ENCODE measurements at places on chromosomes 3 and 15.

DNA sequence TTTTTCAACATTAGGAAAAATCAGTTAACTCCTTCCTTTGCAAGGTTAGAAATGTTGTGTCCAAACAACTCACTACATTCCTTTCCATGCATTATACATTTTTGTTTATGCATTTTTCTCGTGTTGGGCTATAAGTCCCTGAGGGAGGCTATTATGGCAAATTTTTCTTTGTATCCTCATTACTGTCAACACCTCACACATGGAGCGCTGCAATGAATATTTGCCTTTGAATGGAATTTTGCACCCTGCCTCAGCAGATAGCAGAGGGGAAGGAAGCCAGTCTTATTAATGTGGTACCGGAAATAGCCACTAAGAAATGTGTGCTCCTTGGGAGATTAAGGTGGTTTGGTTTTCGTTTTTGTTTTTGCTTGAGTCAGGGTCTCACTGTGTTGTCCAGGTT lies 134.7 kb downstream of the THSD4 start:
- DNase-seq: no peak

GRCh38 chr3:149620291-149621020 lies 37.4 kb downstream of the WWTR1 start:
- DNase-seq: no peak

- no peak for DNase-seq
Measured at GRCh38 chr3:81728766-81729544, 32.5 kb downstream of the GBE1 start.

- DNase-seq: no peak
Measured at GRCh38 chr3:39065197-39065596, 13.4 kb downstream of the WDR48 start.

- DNase-seq: no peak
Measured at GRCh38 chr3:17847156-17847555, 104.7 kb upstream of the TBC1D5 start.

DNA sequence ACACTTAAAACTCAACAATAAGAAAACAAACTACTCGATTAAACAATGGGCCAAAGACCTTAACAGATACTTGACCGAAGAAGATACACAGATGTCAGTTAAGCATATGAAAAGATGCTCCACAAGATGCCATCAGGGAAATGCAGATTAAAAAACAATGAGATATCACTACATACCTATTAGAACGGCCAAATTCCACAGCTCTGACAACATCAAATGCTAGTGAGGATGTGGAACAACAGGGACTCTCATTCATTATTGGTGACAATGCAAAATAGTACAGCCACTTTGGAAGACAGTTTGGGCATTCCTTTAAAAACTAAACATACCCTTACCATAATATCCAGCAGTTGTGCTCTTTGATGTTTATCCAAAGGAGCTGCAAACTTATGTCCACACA lies 59.1 kb upstream of the UBE3A start:
- no peak for DNase-seq

DNA sequence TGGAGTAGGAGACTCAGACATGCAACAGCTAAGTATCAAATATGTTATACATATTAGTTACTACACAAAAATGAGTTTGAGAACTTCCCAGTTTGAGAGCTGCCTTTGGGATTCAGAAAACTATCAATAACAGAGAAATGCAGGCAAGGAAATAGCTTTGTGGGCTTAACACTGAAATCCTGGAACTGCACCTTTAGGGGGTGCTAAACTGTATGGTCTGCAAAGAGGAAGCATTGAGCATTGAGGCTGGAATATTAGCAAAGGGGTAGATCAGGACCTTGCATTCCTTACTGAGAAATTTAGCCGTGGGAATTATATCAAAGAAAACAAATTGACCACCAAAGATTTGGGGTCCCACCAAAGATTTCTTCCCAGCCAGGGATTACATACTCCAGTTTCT lies 580.0 kb downstream of the ZNF385D start:
- no peak for DNase-seq

GRCh38 chr15:45162771-45163507 lies 24.8 kb downstream of the SHF start:
- peak; percentile 59 for DNase-seq

- no peak for DNase-seq
Measured at GRCh38 chr15:47333734-47334133, 383.6 kb upstream of the SEMA6D start.

GRCh38 chr15:101559952-101560351 lies 70.4 kb upstream of the PCSK6 start:
- DNase-seq: no peak

- no peak for DNase-seq
Measured at GRCh38 chr3:82281205-82281604, 519.8 kb upstream of the GBE1 start.

- DNase-seq: no peak
Measured at GRCh38 chr3:5458526-5458925, 271.0 kb downstream of the EDEM1 start.

DNA sequence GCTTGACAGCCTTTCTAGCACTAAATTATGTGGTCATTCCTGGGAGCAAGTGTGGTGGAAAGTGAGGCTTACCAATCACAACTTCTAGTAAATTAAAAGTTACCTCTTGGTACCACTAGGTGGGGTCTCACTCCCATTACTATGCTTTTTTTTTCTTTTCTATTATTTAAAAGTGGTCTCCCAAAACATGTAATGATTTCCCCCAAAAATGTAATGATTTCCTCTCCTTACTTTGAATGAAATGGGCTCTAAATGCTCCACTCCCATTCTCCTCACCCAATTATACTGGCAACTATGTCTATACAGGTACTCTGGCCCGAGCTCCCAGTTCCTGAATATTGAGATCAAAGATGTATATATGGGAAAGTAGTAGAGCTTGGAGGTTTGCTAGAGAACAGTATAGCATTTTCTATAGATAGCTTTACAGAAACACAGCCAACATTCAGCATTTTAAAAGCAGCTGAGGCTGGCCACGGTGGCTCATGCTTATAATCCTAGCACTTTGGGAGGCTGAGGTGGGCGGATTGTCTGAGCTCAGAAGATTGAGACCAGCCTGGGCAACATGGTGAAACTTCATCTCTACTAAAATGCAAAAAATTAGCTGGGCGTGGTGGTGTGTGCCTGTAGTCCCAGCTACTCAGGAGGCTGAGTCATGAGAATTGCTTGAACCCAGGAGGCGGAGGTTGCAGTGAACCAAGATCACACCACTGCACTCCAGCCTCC lies 70.9 kb downstream of the DCUN1D1 start:
- DNase-seq: no peak

DNA sequence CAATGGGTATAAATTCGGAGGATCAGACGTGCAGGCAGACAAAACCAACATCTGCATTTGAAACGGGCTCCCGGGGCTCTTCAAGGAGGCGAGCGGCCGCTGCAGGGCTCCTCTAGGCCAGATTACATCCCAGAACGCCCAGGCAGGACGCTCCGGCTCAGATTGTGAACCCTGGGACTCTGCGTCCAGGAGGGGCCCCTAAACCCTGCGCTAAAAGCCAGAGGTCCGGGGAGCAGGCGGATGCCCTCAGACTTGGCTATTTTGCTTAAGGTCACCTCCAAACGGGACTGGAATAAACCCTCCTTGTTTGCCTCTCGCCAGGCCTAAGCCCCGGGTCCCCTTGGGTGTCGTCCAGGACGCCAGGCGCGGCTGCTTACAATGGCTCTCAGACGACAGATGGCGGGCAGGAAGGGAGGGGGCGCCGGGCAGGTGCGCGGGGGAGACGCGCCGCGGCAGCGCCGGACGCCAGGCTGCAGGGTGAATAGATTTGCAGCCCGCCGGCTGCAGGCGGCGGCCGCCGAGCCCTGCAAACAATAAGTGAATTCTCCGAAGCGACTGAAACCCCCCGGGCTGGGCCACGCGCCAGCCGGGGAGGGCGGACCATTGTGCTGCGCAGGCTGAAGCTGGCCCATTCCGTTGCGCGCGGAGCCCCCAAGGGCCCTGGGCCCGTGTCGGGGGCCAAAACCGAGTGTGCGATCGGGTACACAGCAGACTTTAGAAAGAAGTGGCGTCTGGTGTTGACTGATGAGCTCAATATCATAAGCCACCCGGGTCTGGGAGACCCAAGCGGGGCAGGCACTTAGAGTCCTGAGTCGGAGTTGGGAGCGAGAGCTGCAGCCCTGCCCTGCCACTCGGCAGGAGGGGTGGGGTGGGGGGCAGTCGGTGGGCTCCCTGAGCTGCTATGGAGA lies 32.3 kb upstream of the AMOTL2 start:
- DNase-seq: peak; percentile 95

DNA sequence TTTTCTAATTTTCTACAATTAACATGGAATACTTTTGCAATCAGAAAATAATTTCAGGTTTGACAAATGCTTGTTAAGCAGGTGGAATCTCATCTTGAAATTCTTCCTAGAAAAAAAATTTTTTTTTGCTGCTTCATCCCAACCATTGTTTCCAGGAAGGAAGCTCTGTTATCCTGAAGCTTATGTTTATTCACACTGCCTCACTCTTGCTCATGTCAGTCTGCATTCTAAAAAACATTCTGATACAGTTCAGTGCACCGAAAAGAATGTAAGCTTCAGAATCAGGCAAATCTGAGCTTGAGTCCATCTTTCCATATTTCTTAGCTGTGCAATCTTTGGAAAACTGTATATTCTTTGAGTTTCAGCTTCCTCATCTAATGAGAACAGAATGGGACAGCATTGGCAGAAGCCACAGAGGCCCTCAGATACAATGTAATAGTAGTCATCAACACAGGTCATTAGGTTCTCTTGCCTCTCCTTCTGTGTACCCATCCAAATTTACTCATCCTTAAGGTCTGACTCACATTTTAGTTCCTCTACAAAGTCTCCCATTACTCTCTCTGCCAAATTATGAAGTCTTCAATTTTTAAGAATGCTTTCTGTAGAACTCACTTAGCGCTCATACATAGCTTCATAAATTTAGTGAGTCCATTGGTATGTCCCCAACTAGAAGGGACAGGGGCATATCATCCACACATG lies 881.8 kb upstream of the NR2F2 start:
- no peak for DNase-seq

DNA sequence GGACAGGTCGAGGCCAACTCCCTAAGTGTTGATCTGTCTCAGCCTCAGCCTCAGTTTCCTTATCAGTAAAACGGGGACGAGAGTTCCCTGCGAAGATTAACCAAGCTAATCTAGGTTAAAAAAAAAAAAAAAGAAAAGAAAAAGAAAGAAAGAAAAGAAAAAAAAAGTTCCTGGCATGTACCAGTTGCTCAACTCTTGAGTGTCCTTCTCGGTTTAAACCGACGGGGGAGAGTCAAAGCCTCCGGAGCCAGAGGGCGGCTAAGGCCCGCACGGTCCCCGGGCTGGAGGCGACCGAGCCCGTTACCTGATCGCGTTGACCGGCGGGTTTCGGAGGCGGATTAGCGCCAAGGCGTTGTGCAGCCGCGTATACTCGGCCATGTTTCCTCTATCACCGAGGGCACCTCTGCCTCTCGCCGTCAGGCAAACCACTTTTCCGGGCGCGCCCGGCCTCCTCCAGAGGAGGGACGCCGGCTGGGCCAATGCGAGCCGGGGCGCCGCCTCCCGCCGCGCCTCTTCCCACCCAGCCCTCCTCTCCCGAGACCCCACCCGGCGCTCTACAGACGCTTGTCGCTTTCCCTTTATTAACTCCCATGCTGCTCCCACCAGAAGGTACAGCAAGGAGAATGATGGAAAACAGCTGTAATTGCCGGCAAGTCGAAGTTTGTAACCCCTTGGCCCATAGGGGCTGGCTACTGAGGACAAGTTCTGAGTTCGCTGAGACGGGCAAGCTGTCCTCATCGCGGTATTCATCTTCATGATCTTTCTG lies at the start of gene EHHADH:
Gene EHHADH (minus strand): TSS at position 405 of the 766 bp plus-strand sequence. CDS start 27 bp downstream, at position 378.
- DNase-seq: peak; percentile 78

- DNase-seq: no peak
Measured at GRCh38 chr15:37253877-37254276, 153.5 kb upstream of the MEIS2 start.

DNA sequence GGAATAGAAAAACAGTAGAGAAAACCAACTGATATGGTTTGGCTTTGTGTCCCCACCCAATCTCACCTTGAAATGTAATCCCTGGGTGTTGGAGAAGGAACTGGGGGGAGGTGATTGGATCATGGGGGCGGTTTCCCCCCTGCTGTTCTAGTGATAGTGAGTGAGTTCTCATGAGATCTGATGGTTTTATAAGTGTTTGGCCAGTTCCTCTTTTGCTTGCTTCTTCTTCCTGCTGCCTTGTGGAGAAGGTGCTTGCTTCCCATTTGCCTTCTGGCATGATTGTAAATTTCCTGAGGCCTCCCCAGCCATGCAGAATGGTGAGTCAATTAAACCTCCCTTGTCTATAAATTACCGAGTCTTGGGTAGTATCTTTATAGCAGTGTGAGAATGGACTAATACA lies 48.4 kb downstream of the EOMES start:
- DNase-seq: no peak

GRCh38 chr3:185317674-185318073 lies 45.3 kb upstream of the MAP3K13 start:
- DNase-seq: no peak

- no peak for DNase-seq
Measured at GRCh38 chr3:43710607-43711006, 19.9 kb downstream of the ABHD5 start.

- no peak for DNase-seq
Measured at GRCh38 chr3:45986303-45986982, 9.2 kb downstream of the FYCO1 start.

GRCh38 chr3:155350571-155350970 lies 57.1 kb upstream of the STRIT1 start:
- no peak for DNase-seq

DNA sequence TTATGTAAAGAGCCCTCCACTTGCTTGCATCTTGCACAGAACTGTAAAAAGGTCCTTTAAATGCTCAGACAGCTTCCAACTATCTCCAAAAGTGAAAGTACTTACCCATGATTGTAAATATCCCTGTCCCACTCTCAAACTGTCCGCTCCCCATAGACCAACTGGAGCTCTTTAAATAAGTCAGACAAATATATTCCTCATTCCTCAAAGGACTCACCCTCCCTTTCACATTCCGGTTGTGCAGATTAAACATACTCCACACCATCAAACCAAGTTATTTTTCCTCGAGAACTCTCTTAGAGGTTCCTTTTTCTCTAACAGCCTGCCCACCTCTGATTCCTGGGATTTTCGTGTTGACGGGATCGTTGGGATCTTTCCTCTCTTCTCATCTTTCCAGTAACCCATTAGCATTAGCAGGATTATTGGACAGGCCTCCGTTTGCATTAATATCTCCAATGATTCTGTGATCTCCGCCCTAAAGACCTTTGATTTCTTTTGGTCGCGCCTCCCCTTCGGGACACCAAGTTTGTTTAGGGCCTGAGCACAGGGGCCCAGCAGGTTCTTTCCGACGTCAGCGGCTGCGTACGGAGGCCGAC lies 763 bp downstream of the GOLGB1 start:
- DNase-seq: no peak

GRCh38 chr3:170327040-170327808 lies 30.3 kb upstream of the SKIL start:
- no peak for DNase-seq

Measured in NCI-H1092 treated with DMSO at 0.1 percent for 48 hours (cell line).